B cell (primary cell): ENCODE measurements at places on chromosomes 1 and 21.

GRCh38 chr1:221719278-221719597 lies 22.7 kb downstream of the DUSP10 start:
- H3K27ac ChIP-seq: no peak overlapping the region
- no peaks in the 10 kb centered on the region for H3K27me3 ChIP-seq
- no peak for DNase-seq

- DNase-seq: no peak
- H3K36me3 ChIP-seq: no peaks in the 10 kb centered on the region
- no peak overlapping the region for H3K4me3 ChIP-seq
- H3K27ac ChIP-seq: no peak overlapping the region
- H3K4me1 ChIP-seq: no peaks in the 10 kb centered on the region
These were observed 148.7 kb downstream of the ADGRL2 start for GRCh38 chr1:81949421-81949820.

DNA sequence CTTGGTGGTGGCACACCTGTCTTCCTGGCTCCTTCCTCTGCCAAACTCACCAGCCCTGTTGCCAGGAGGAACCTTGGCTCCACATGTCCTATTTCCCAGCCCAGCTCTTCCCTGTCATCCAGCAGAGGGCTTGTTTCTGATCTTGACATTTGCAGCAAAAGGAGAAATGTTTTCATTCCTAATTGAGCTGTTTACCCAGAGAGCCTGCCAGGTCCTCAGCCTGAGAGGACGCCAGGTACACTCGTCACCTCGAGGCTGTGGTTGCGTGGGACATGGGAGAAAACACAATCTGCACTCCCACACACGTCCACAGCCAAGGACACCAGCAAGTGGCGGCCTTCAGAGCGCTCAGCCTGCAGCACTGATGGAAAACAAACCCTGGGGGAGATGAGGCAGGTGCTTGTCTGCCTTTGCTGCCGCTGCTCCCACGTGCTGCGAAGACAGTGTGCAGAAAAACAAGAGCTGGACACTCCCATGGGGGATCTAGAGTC lies 132.8 kb upstream of the CD34 start:
- H3K27ac ChIP-seq: no peak overlapping the region
- DNase-seq: no peak
- H3K27me3 ChIP-seq: no peaks in the 10 kb centered on the region
- no peaks in the 10 kb centered on the region for H3K36me3 ChIP-seq
- no peaks in the 10 kb centered on the region for H3K4me1 ChIP-seq

- H3K27me3 ChIP-seq: no peaks in the 10 kb centered on the region
- peak; percentile 71 for DNase-seq
- no peak overlapping the region for H3K4me3 ChIP-seq
- no peaks in the 10 kb centered on the region for H3K36me3 ChIP-seq
- H3K4me1 ChIP-seq: peaks cover 24% of the 10 kb centered on the region
These were observed 289.8 kb downstream of the NTNG1 start for GRCh38 chr1:107430540-107431228.

DNA sequence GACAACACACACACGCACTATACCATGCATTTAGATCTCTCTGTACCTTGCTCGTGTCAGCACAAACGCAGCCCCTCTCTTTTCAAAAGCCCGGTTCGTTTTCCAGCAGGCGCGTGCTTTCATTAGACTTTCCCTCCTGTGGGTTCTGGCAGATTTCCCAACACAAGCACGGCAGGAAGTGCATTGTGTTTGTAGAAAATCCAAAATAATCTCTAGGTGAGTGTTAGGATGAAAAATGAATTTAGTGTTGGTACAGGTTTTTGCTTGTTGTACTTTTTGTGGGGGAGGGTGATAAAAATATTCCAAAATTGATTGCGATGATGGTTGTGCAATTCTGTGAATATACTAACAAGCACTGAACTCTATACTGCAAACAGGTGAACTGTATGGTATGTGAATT lies 54.1 kb upstream of the POFUT2 start:
- H3K4me3 ChIP-seq: no peak overlapping the region
- no peaks in the 10 kb centered on the region for H3K36me3 ChIP-seq
- no peak for DNase-seq
- H3K4me1 ChIP-seq: no peaks in the 10 kb centered on the region
- H3K27me3 ChIP-seq: no peaks in the 10 kb centered on the region

DNA sequence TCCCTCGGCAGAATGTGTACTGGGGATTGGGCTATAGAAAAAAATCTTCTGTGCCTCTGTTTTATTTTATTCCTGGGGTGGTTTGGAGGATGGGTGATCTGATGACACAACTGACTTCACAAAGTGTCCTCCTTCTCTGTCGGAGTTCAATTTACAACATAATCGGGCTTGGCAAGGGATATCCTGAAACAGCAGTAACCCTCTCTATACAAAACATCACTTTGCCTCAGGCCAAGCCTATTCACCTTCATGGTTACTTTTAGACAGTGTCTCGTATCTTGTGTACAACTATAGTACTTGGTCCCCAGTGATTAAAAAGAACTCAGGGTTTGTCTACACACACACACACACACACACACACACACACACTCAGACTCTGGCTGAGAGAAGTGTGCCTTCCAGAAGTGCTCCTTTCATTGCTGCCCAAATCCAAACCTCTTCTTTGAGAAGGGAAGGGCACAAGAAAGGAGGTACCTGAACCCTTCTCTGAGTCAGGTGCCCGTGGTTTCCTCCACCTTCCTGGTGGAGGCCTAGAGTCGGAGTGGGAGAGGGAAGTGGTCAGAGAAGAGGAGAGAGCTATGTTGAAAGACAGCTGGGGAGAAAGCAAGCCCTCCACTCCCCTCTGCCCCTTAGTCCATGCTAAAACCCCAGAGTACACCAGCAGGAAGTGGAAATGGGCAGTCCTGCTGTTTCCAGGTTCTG lies 62.4 kb upstream of the POU2F1 start:
- no peaks in the 10 kb centered on the region for H3K4me1 ChIP-seq
- H3K36me3 ChIP-seq: no peaks in the 10 kb centered on the region
- no peak overlapping the region for H3K27ac ChIP-seq
- DNase-seq: no peak
- H3K4me3 ChIP-seq: no peak overlapping the region

DNA sequence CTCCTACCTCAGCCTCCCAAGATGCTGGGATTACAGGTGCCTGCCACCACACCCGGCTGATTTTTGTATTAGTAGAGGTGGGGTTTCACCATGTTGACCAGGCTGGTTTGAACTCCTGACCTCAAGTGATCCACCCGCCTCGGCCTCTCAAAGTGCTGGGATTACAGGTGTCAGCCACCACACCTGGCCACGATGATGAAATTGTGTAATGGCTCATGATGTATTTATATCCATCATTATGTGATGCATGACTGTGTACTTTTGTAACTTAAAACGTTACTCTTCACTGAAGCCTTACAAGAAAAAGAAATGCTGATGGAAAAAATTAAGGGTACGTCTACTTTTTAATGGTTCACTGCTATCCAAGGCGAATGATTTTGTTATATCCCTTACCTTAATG lies 7.5 kb downstream of the TARDBP start:
- H3K27me3 ChIP-seq: no peaks in the 10 kb centered on the region
- H3K4me1 ChIP-seq: no peaks in the 10 kb centered on the region
- no peak overlapping the region for H3K4me3 ChIP-seq
- H3K36me3 ChIP-seq: peaks cover 85% of the 10 kb centered on the region

DNA sequence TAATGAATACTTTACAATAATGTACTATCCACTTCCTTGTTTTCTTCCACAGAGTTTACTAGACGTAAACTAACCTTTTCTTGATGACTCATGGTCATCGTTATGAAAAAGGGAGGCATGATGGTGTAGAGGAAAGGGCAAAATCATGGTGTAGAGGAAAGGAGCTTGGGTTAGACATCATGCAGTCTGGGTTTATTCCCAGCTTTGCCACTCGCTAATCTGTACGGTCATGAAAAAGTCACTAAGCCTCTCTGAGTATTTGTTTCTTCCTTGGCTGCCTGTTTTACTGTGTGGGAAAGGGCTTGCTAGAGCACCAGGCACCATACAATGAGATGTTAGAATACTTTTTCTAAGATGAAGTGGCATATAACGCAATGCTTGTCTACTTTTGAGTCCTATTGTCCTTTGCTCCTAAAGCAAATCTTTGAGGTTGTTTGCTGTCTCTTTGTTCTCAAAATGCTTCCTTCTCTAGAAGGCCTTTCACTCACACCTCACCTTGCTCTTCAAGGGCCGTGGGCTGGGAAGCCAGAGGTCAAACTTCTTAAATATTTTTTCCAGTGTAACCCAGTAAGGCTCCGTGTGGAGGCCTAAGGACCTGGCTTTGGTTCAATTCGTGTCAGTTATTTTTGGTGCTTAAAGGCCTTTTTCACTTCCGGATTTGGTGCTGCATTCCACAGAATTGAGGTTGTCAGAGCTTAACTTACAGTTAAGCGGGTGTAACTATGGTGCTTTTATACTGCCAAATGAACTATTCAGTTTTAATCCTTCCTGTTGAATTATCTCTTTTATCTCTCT lies 9.9 kb upstream of the ETV3 start:
- peaks cover 6% of the 10 kb centered on the region for H3K4me1 ChIP-seq
- H3K36me3 ChIP-seq: no peaks in the 10 kb centered on the region
- no peaks in the 10 kb centered on the region for H3K27me3 ChIP-seq
- DNase-seq: no peak
- no peak overlapping the region for H3K4me3 ChIP-seq

DNA sequence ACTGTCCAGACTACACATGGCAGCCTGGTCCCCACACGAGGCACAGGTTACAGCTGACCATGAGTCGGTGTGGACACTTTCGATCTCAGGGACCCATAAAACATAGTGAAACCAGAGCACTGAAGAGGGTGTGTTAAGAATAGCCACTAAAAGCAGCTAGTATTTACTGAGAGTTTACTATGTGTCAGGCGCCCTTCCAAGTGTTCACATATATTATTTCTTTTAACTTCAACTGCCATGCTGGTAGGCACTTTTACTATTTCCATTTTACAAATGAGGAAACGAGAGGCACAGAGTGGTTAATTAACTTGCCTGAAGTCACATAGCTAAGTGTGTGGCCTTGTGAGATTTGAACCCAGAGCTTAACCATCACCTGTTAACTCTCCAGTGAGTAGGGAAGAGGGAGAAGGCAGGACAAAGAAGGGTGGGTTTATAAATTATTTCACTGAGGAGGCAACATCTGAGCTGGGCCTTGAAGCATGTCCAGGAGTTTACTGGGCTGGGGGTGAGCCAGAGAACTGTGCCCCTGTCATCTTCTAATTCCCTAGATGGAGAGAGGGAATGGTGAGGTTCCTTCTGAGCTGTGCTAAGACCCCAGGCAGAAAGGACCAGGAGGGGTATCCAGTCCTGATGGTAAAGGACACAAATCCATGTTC lies 20.7 kb downstream of the ABCA4 start:
- no peaks in the 10 kb centered on the region for H3K27me3 ChIP-seq
- H3K4me1 ChIP-seq: no peaks in the 10 kb centered on the region
- H3K27ac ChIP-seq: no peak overlapping the region
- no peaks in the 10 kb centered on the region for H3K36me3 ChIP-seq

DNA sequence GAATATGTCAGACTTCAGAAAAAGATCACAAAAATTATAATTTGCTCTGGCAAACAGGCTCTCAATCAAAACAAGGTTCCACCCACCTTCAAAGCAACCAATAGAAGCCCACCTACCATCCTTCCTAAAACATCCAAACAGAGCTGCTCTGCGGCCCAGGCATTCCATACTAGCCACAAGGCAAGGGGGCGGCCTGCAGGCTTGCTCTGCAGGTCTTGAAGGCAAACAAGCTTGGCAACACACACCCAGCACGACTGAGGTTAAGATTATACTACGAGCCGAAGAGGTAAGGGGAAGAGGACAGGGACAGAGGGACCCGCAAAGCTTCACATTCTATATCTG lies 207.3 kb downstream of the SLC45A1 start:
- no peak for DNase-seq
- peaks cover 46% of the 10 kb centered on the region for H3K4me1 ChIP-seq
- H3K27me3 ChIP-seq: no peaks in the 10 kb centered on the region
- H3K36me3 ChIP-seq: peaks cover 18% of the 10 kb centered on the region
- peak overlapping the region; percentile 78 for H3K4me3 ChIP-seq

- H3K36me3 ChIP-seq: no peaks in the 10 kb centered on the region
- H3K4me1 ChIP-seq: no peaks in the 10 kb centered on the region
- no peak overlapping the region for H3K27ac ChIP-seq
- DNase-seq: no peak
These were observed 39.1 kb upstream of the NHLH2 start for GRCh38 chr1:115879977-115880376.

DNA sequence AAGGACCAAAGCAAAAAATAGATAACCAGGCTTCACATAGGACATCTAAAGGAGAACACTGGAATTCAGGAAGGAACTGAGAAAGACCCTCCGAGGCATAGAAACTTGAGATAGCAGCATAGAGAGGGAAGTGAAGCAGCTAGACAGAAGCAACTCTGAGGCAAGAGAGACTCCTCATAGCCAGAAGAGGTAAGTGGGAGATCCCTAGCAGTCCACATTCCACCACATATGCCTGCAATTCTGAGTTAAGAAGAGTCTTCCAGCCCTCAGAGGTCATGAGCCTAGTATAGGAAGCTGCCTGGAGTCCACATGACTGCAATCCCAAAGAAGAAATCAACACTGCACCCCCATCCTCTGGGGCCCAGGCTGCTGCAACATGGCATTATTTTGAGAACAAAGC lies 13.9 kb upstream of the FGGY start:
- H3K27me3 ChIP-seq: no peaks in the 10 kb centered on the region
- no peak overlapping the region for H3K27ac ChIP-seq
- no peaks in the 10 kb centered on the region for H3K36me3 ChIP-seq
- no peak for DNase-seq

GRCh38 chr1:109482242-109482641 lies 1.5 kb upstream of the ATXN7L2 start:
- H3K27ac ChIP-seq: no peak overlapping the region
- no peak for DNase-seq
- H3K36me3 ChIP-seq: no peaks in the 10 kb centered on the region
- H3K4me1 ChIP-seq: peaks cover 12% of the 10 kb centered on the region
- no peak overlapping the region for H3K4me3 ChIP-seq
- no peaks in the 10 kb centered on the region for H3K27me3 ChIP-seq

DNA sequence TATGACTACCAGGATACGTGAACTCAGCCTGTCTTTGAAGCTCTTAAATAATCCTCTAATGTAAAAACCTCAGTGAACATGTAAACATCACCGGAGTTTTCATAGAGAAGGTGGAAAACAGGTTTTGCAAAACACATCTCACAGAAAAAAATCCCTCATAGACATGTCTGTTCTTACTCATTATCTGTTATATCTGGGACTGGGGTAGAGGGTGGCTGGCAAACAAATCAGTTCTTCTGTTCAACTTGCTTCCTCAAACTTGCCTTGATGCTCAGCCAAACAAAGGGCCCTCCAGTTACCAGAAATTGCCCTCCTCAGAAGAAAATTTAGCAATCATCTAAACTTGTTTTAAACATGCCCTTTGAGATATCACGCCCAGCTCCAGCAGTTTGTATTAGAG lies 66.1 kb upstream of the CXADR start:
- no peaks in the 10 kb centered on the region for H3K4me1 ChIP-seq
- no peaks in the 10 kb centered on the region for H3K27me3 ChIP-seq
- DNase-seq: no peak
- no peak overlapping the region for H3K4me3 ChIP-seq
- no peaks in the 10 kb centered on the region for H3K36me3 ChIP-seq
